ENCODE measurements at places on chromosomes 6 and 20.

DNA sequence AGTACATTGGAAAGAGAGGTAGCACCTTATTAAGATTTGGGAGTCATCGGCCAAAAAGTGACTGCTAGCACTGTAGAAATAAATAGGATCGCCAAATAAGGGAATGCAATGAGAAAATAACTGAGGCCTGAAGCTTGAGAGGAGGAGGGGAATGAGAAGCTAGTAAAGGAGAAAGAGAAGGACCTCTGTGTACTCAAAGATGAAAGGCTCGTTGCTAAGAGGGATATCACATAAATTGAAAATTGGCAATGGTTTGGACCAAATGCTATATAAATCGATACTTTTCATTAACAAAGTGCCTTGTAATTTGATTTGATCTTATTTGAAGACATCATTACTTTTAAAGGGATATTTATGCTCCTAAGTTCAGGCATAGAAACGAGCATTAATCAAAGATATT lies 796.3 kb downstream of the QKI start:
- no peak for DNase-seq

GRCh38 chr20:41574802-41575389 lies 43.3 kb downstream of the CHD6 start:
- DNase-seq = no peak

GRCh38 chr20:59421089-59421488 lies 120.7 kb downstream of the EDN3 start:
- DNase-seq = no peak

- no peak for DNase-seq
Observed at GRCh38 chr6:167670938-167671338, 155.8 kb upstream of the AFDN start.

DNA sequence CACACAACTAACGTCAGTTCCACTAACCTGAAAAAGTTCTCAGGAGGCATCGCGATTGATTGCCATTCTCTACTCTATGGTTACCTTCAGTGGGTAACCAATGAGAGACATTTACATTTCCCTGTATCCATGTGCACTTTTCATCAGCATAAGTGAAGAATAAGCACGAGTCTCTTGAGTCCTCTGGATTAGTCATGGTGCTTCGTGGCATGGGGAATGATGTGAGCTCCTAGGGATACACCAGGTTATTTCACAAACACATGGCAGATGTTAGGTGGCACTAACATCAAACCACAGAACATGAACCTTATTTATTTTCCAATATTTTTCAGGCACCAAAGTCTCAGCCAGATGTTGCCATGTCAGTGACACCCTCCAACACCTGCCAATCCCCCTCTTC lies 64.0 kb downstream of the FYN start:
- no peak for DNase-seq

DNA sequence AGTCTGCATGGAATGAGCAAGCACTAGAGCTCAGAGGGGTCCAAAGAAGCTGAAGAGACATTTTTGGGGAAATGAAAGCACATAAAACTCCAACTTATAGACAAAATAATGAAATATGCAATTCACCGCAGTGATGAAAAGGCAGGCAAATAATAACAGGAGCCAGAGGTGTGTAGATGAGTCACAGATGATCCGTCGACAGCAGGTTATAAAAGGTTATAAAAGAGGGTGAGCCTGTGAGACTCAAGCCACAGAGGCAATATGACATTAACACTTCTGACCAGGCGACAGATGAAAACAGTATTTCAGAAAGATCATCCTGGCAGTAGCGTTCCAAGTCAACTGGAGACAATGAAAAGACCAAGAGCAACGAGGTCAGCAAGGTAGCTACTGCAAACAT lies 35.8 kb upstream of the ANKRD60 start:
- DNase-seq = no peak

DNA sequence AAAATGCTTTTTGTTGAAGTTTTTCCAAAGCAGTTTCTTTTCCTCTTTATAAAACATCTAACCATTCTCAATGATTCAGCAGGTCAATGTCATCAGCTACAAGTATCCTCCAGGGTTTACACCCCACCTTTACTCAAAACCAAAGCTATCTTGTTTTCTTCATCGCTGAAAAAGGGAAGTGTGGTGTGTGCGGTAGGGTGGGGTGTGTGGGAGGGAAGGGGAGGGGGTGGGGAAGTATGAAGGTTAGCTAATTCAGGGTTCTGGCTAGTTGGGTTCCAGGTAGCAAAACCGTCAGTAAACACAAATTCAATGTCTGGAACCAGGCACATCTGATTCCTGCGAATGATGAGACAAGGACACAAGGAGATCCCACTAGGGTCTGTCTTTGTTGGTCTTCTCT lies 189.6 kb downstream of the GJA10 start:
- DNase-seq = peak; percentile 24

DNA sequence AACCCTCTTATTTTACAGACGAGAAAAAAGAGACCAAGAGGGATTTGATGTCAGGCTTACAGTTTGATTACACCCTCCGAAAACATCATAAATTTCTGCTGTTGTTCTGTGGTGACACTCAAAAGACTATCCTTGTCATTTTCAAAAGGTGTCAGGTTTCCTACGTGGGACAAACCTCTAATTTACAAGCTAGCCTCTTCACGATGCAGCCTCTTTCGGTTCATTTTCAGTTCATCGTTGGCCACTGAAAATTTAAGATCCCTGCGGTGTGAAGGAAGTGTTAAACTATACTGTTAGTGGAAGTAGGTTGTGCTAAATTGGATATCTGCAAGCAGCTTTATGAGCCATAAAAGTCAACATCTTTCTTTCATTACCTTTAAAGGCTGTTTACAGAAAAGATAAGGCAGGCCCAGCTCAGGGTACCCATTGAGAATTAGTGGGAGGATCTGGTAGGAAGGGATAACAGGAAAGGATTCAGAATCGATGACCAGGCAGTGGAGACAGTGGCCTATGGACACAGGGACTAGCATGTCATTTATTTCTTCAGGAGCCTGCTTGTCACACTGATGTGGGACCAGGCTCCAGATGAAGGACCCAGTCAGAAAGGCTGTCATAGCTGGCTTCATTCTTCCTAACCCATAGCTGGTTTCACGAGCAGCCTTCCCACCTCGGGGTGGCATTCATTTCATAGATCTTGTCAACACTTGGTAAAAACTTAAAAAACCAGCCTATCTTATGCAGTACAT lies 329.1 kb upstream of the SOX4 start:
- no peak for DNase-seq

GRCh38 chr6:1597121-1597744 lies 12.5 kb upstream of the FOXC1 start:
- DNase-seq = no peak

DNA sequence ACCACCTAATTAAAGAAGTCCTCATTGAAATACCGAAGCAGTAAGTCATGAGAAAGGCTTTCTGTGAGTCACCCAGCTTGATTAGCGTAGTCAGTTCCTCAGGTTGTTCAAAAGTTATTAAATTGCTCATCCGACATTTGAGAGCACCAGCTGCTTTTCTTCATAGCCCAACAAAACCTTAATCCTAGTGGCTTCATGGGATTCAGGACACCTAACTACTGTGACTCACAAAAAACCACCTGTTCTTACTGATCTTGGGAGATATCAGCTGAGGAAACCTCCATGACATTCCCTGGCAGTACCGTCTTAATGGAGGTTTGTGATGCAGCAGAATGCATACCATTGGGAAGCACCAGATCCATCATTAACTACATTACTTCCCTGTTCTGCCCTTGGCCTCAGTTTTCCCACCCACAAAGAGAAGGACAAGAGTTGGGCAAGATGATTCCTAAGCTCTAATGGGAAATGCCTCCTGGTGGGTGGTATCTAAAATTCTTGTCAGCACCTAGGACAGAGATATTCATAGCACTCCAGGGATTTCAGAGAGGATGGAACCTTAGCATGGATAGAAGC lies 103.8 kb downstream of the KHDC1L start:
- DNase-seq = no peak

GRCh38 chr20:64254571-64255360 lies 782 bp upstream of the PCMTD2 start:
- DNase-seq = no peak

DNA sequence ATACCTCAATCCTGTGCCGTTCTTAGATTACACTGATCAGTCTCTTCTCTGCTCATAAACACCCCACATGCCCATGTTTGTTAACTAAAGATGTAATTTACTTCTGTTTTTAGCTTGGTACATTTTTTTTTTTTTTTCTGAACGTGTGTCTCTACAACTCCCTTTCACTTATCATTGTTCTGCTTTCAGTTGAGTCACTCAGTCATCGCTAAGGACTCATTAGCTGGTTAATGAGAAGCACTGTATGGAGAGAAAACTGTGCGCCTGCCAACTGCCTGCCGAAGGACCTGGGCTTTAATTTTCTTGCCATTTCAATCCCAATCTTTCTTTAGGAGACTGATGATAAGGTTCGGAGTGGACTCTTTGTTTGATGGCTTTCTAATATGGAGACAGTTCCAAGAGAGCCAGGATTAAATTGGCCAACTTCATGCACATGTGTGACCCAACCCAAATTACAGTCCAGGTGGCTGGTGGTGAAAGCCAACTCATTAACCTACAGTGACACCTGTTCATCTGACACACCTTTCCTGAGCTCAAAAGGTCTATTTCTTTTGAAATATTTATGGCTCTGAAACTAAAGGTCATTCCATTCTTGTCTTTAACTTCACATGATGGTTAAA lies 334.1 kb downstream of the BCKDHB start:
- DNase-seq = no peak

DNA sequence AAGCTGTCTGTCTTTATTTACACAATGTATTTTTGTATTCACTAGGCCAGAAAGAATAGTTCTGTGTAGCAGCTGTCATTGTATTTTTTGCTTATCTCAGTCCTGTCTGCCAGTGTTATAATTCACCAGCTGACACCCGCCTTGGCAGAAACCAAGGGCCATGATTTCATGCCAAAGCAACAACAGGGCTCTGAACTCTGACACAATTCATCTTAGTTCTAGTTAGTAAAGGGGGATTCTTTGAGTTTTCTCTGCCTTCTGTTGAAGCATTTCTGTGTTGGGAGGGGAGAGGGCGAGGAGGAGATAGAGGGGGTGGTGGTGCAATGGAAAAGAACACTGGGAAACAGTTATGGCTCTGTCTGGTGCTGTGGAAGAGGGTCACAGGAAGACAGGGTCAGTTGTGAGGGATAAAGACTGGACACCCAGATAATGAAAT lies 684.6 kb upstream of the MARCKS start:
- no peak for DNase-seq

DNA sequence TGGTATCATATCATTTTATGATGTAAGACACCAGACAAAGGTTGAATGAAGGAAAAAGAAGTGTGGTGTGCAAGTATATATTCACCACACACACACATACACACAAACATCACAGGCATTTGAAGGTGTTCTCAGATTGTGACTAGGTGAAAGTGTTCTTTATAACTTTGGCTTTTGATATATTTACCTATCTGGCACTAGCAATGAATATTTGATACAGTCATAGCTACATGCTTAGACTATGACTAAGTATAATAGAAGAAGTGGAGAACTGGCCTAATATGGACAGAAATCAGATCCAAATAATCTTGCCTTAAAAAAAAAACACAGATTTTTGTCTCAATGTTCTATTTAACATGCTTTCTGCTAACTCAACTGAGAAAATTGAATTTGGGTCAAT lies 809.9 kb downstream of the KIF16B start:
- DNase-seq = no peak

DNA sequence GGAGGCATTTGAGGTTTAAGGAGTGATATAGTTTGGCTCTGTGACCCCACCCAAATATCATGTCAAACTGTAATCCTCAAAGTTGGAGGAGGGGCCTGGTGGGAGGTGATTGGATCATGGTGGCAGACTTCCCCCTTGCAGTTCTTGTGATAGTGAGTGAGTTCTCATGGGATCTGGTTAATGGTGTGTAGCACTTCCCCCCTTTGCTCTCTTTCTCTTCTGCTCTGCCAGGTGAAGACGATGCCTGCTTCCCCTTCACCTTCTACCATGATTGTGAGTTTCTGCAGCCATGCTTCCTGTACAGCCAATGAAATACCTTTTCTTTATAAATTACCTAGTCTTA lies 1.7 kb upstream of the HDDC2 start:
- no peak for DNase-seq

Measured in activated T-helper 1 cell treated with anti-CD3 and anti-CD28 coated beads, Interleukin-12 subunit alpha, Interleukin-12 subunit beta, Interleukin-2, Interleukin-4 antibody, amounts not matched to agents 30 ng/mL and 10 ng/mL and 1 ng/mL, durations not matched to agents 14 hours and 24 hours and 36 hours (primary cell).